ENCODE measurements at places on chromosomes 2 and 18. TPM values are rescaled to one million over a fixed set of nuclear protein-coding genes. Genes with fewer than 3 reads are reported as not detected.

GRCh38 chr2:217153510-217153909, 293.6 kb upstream of the TNP1 start:
- no peaks in the 10 kb centered on the region for H3K4me1 ChIP-seq
- no peaks in the 10 kb centered on the region for H3K27me3 ChIP-seq
- no peak for DNase-seq
- H3K4me3 ChIP-seq = no peak overlapping the region

The TM4SF20 gene
- total RNA-seq = not detected

DNA sequence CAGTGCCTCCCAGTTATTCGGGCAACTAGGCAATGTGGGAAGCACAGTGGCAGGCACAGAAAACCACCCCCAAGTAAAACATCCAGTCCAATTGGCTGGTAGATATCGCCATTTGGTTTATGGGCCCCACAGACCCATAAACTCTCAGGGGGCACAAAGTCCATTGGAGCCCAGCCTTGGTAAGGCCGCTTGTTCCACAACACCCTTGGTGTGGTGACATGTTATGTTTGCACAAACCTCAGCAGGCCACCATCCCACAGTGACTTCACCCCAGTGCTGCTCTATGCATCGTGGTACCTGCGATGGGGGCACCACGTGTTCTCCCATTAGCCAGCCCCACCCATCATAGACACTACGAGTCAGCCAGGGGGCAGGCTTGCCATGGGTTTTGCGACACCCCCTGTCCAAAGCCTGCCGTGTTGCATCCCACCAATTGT, 18.5 kb downstream of the PHOSPHO2 start:
- H3K4me1 ChIP-seq = peaks cover 6% of the 10 kb centered on the region
- DNase-seq = no peak
- H3K4me3 ChIP-seq = no peak overlapping the region

DNA sequence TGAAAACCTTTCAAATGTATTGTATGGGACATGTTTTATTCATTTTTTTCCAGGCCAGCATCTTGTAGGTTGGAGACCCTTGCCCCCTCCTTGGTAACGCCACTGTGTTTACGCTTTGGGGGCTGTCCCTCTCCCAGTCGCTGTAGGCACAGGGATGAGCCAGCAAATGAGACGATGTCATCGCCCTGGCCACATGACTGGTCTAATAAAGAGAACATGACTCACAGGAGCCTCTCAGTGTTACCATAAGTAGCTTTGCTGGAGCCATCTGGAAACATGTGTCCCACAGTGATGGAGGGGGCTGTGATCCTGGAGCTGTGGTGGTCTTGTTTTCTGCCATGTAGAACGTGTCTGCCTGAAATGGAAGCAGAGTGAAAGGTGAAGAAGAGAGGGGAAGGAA, 78.9 kb downstream of the CD8B2 start:
- H3K27ac ChIP-seq = no peak overlapping the region
- H3K27me3 ChIP-seq = peaks cover 5% of the 10 kb centered on the region
- peaks cover 4% of the 10 kb centered on the region for H3K4me1 ChIP-seq

The PROKR1 gene
- total RNA-seq = not detected

The EVA1A gene
- not detected for total RNA-seq
